Small intestine (tissue), 16 donors: ENCODE measurements at places on chromosomes 4 and X. TPM values are rescaled to one million over a fixed set of nuclear protein-coding genes. Genes with fewer than 3 reads are reported as not detected.

DNA sequence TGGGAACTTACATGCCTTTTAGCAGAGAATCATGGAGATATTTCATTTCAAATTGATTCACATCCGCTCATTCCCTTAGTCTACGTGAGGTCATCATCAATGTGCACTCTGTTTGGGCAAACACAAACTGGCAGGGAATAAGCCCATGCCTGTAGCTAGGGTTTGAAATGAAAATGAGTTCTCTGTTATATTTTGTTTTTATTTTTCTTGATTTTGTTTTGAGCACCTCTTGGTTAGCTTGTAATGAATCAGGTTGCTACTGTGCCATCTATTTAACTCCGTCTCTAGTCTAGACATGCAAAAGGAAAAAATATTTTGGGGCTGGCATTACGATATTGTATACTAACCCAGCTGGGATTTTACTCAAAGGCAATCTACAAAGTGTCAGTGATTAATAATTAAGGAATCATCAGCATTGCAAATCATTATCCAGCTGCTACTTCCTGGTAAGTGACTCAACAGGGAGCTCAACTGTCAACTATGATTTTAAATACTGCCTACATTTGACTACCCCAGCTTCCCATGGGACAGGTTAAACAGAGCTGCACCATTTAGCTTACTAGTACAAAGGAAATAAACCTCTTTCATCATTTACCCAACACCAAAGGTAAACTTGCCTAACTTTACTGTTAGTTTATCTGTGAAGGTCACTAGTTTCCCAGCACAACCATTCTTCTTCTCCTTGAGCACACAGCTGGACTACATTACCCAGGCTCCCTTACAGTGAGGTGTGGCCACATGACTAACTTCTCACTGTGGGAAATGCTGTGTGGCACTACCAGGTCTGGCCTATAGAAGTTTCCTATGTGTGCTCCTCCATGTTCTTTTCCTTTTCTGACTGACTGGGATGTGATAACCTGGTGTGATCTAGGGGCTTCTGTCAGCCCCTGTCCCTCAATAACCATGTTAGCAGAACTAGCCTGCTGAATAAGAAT lies 21.2 kb upstream of the TRPC5OS start:
- DNase-seq = peak; percentile 41
- no peak overlapping the region for H3K4me3 ChIP-seq
- H3K27ac ChIP-seq = no peak overlapping the region
- H3K27me3 ChIP-seq = no peaks in the 10 kb centered on the region
- H3K36me3 ChIP-seq = no peaks in the 10 kb centered on the region

- no peaks in the 10 kb centered on the region for H3K4me1 ChIP-seq
- H3K27me3 ChIP-seq = no peaks in the 10 kb centered on the region
- no peaks in the 10 kb centered on the region for H3K36me3 ChIP-seq
Measured at GRCh38 chr4:41323179-41323578, 66.5 kb downstream of the UCHL1 start.

DNA sequence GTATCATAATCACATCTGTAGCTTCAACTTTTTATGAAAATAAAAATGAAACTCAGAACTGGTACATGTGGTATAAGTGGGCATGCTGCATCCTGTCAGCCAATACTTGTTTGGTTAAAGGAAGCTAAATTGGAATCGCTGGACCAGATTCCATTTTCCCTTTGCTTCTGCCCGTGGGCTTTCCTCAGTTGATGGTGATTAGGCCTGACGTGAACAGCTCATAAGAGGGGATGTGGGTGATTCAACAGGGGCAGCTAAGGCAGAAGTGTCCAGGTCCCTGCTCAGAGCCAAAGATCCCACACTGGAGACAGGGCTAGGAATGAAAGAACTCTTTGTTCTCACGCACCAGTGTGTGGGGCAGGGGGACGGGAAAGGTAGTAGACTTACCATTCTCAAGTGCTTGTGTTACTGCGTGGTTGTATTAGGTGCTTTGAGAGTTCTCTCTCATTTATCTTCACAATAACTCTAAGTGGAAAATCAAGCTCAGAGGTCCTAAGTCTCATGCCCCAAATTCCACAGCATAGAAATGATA lies 63.2 kb upstream of the GUCY1A1 start:
- no peak overlapping the region for H3K4me3 ChIP-seq
- H3K36me3 ChIP-seq = no peaks in the 10 kb centered on the region
- no peaks in the 10 kb centered on the region for H3K27me3 ChIP-seq
- no peak overlapping the region for H3K27ac ChIP-seq
- no peaks in the 10 kb centered on the region for H3K4me1 ChIP-seq

- no peaks in the 10 kb centered on the region for H3K4me1 ChIP-seq
- DNase-seq = no peak
- no peak overlapping the region for H3K27ac ChIP-seq
- no peaks in the 10 kb centered on the region for H3K27me3 ChIP-seq
Measured at GRCh38 chr4:105061731-105062130, 84.9 kb upstream of the TET2 start.

DNA sequence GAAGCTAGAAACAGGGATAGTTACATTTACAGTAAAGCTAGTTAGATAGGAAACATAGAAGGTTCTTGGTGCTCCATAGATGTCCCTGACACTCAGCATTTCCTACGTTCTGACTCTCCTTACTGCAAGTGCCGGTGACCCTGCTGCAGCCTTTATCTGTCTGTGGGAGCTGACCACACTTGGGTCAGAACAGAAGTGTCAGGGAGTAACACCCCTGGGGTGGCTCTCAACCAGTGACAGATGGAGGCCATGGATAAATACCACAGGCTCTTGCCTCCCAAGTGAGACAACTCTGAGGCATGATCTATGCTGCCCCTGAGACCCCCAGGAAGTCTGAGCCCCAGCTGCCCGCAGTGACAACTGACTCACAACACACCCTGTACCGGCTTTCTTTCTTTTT lies 69.8 kb downstream of the ANXA3 start:
- no peak overlapping the region for H3K4me3 ChIP-seq
- H3K27me3 ChIP-seq = no peaks in the 10 kb centered on the region
- DNase-seq = no peak
- H3K27ac ChIP-seq = peak overlapping the region; percentile 91
- peaks cover 57% of the 10 kb centered on the region for H3K4me1 ChIP-seq

GRCh38 chr4:23890369-23891063 lies 669 bp upstream of the PPARGC1A start:
- no peak for DNase-seq
- no peaks in the 10 kb centered on the region for H3K27me3 ChIP-seq
- H3K27ac ChIP-seq = peak overlapping the region; percentile 25

GRCh38 chrX:16484338-16484737 lies 165.6 kb upstream of the S100G start:
- H3K4me1 ChIP-seq = no peaks in the 10 kb centered on the region
- no peak for DNase-seq
- no peak overlapping the region for H3K4me3 ChIP-seq
- H3K27me3 ChIP-seq = no peaks in the 10 kb centered on the region
- H3K27ac ChIP-seq = no peak overlapping the region
- H3K36me3 ChIP-seq = no peaks in the 10 kb centered on the region

- H3K27me3 ChIP-seq = no peaks in the 10 kb centered on the region
- H3K4me3 ChIP-seq = no peak overlapping the region
- no peak for DNase-seq
- no peaks in the 10 kb centered on the region for H3K36me3 ChIP-seq
- no peak overlapping the region for H3K27ac ChIP-seq
Measured at GRCh38 chr4:3405176-3405575, 36.6 kb upstream of the HGFAC start.

GRCh38 chr4:7238300-7238960 lies 46.1 kb downstream of the SORCS2 start:
- H3K27me3 ChIP-seq = no peaks in the 10 kb centered on the region
- DNase-seq = no peak
- no peaks in the 10 kb centered on the region for H3K36me3 ChIP-seq
- H3K4me1 ChIP-seq = no peaks in the 10 kb centered on the region
- no peak overlapping the region for H3K4me3 ChIP-seq

GRCh38 chrX:138127314-138127713 lies 561.4 kb downstream of the ZIC3 start:
- H3K36me3 ChIP-seq = no peaks in the 10 kb centered on the region
- no peaks in the 10 kb centered on the region for H3K4me1 ChIP-seq
- H3K27me3 ChIP-seq = no peaks in the 10 kb centered on the region
- H3K27ac ChIP-seq = no peak overlapping the region
- no peak overlapping the region for H3K4me3 ChIP-seq

- no peaks in the 10 kb centered on the region for H3K27me3 ChIP-seq
- H3K4me1 ChIP-seq = no peaks in the 10 kb centered on the region
- H3K27ac ChIP-seq = no peak overlapping the region
- no peaks in the 10 kb centered on the region for H3K36me3 ChIP-seq
- H3K4me3 ChIP-seq = no peak overlapping the region
Measured at GRCh38 chr4:70533791-70534190, 15.4 kb downstream of the AMTN start.

GRCh38 chr4:38716256-38716655 lies 52.3 kb downstream of the KLF3 start:
- no peaks in the 10 kb centered on the region for H3K36me3 ChIP-seq
- H3K27ac ChIP-seq = no peak overlapping the region
- H3K4me3 ChIP-seq = no peak overlapping the region
- H3K27me3 ChIP-seq = no peaks in the 10 kb centered on the region
- no peaks in the 10 kb centered on the region for H3K4me1 ChIP-seq
- no peak for DNase-seq

The XAGE1B gene
- polyA plus RNA-seq = not detected

The NR3C2 gene
- 8.4 TPM for polyA plus RNA-seq

The MAGEA1 gene
- not detected for polyA plus RNA-seq

The CT55 gene
- not detected for polyA plus RNA-seq

The GYPE gene
- not detected for polyA plus RNA-seq

The GLRA2 gene
- polyA plus RNA-seq = not detected

The TRIM60 gene
- polyA plus RNA-seq = not detected

The IQCM gene
- polyA plus RNA-seq = not detected
